ENCODE measurements at places on chromosomes 12 and 14.

DNA sequence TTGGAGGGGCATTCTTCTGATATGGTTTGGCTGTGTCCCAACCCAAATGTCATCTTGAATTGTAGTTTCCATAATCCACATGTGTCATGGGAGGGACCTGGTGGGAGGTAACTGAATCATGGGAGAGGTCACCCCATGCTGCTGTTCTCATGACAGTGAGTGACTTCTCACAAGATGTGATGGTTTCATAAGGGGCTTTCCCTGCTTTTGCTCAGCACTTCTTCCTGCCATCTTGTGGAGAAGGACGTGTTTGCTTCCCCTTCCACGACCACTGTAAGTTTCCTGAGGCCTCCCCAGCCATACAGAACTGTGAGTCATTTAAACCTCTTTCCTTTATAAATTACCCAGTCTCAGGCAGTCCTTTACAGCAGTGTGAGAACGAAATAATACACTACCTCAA is 382.4 kb downstream of the VRK1 start:
- H3K27me3 ChIP-seq = no peaks in the 10 kb centered on the region
- no peak overlapping the region for H3K27ac ChIP-seq
- peaks cover 2% of the 10 kb centered on the region for H3K36me3 ChIP-seq
- peaks cover 26% of the 10 kb centered on the region for H3K4me1 ChIP-seq
- no peak for DNase-seq

- DNase-seq = no peak
- H3K27me3 ChIP-seq = peaks cover 100% of the 10 kb centered on the region
- no peak overlapping the region for H3K27ac ChIP-seq
- no peak overlapping the region for H3K4me3 ChIP-seq
- H3K4me1 ChIP-seq = no peaks in the 10 kb centered on the region
These were observed 2.8 kb downstream of the TBX5 start for GRCh38 chr12:114403011-114403689.

- H3K4me1 ChIP-seq = peaks cover 22% of the 10 kb centered on the region
- peaks cover 51% of the 10 kb centered on the region for H3K27me3 ChIP-seq
- H3K4me3 ChIP-seq = no peak overlapping the region
- H3K27ac ChIP-seq = no peak overlapping the region
- peak; percentile 11 for DNase-seq
- no peaks in the 10 kb centered on the region for H3K36me3 ChIP-seq
These were observed 9.5 kb downstream of the VASH1 start for GRCh38 chr14:76770521-76771436.

DNA sequence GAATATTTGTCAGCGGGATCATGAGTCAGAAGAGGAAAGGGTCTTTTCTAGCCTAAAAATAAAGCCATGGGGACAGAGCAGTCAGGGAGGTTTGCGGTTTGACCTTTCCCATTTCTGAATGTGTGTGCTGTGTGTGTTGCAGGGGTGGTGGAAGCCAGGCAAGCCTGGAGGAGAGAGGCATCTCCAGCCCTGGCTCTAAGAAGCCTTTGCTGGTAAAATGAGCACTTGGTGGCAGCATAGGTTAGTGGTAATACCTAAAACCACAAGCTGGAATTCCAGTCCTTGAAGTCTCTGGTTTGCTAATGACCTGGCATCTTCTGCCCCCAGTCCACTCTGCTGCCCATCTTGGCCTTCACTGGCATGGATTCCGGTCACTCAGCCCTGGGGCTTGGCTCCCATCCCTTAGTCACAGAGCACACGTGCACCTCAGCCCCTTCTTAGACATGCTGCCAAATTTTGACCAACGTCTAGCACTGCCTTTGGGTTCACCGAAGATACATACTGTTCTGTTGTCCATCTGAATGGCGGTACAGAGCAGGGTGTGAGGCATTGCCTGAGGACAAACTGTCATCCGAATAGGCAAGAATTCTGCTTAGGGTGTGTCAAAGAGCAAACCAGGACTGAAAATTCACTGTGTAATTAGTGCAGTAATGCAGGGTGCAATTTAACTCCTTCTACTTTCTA is 52.7 kb downstream of the KCNA5 start:
- peaks cover 8% of the 10 kb centered on the region for H3K27me3 ChIP-seq
- DNase-seq = no peak
- H3K27ac ChIP-seq = no peak overlapping the region
- no peak overlapping the region for H3K4me3 ChIP-seq
- H3K4me1 ChIP-seq = no peaks in the 10 kb centered on the region

DNA sequence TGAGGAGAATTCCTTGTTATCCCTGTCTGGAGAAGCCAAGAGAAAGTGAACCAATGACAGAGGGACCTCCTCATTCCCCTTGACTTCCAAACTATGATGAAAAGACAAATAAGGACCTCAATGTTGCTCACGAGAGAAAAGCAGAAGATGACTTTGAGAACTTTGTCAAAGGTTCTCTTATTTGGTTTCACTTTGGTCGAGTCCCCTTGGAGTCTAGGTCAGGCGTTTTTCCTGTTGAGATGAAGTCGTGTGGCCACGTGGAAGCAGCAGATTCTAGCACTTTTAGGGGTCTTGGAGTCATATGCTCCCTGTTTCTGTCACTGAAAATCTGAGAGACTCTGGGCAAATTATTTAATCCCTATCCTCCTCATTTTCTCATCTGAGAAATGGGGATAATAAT is 33.8 kb upstream of the COL2A1 start:
- peaks cover 3% of the 10 kb centered on the region for H3K4me1 ChIP-seq
- no peak for DNase-seq
- no peak overlapping the region for H3K4me3 ChIP-seq
- no peaks in the 10 kb centered on the region for H3K36me3 ChIP-seq
- H3K27ac ChIP-seq = no peak overlapping the region
- peaks cover 12% of the 10 kb centered on the region for H3K27me3 ChIP-seq

DNA sequence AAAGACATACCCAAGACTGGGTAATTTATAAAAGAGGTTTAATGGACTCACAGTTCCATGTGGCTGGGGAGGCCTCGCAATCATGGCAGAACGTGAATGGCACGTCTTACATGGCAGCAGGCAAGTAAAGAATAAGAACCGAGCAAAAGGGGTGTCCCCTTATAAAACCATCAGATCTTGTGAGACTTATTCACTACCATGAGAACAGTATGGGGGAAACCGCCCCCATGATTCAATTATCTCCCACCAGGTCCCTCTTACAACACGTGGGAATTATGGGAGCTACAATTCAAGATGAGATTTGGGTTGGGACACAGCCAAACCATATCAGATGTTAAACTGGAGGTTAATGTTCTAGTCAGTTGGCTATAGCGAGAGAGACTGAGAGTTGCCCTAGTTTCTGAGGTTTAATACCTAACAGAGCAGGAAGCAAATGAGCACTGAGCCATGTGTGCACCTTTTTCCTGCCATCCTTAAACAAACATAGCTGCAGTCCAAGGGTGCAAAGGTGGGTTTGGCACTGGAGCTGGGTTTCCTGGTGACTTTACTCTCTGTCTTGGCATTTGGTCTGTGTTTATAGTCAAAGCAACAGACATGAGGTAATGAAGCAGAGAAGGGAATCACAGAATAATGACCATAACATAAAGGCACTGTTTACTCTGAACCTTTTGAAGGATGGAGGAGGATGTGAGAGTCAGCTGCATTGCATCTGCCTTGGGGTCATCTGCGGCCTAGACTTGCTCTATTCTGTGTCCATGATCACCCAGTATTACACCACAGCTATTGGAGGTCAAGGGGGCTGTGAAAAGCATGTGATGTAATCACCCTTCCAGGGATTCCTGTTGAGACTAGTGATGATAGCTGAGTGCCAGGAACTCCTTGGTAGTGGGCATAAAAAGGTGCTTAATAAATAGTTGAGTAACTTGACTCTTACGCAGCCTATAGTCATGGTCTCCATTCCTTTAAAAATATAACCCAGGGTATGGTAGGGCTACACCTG is 83.6 kb upstream of the USP44 start:
- no peak for DNase-seq
- no peak overlapping the region for H3K27ac ChIP-seq
- H3K4me3 ChIP-seq = no peak overlapping the region

- H3K4me3 ChIP-seq = no peak overlapping the region
- H3K27me3 ChIP-seq = no peaks in the 10 kb centered on the region
- no peak overlapping the region for H3K27ac ChIP-seq
- no peaks in the 10 kb centered on the region for H3K4me1 ChIP-seq
These were observed 106.3 kb downstream of the SPTSSA start for GRCh38 chr14:34355584-34356263.

- H3K27me3 ChIP-seq = peaks cover 8% of the 10 kb centered on the region
- no peak overlapping the region for H3K27ac ChIP-seq
These were observed 16.1 kb downstream of the AK7 start for GRCh38 chr14:96407935-96408570.

GRCh38 chr12:28939427-28939826 is 209.7 kb upstream of the FAR2 start:
- H3K4me3 ChIP-seq = no peak overlapping the region
- no peaks in the 10 kb centered on the region for H3K4me1 ChIP-seq
- H3K36me3 ChIP-seq = no peaks in the 10 kb centered on the region
- H3K27me3 ChIP-seq = no peaks in the 10 kb centered on the region

- H3K4me3 ChIP-seq = no peak overlapping the region
- no peak overlapping the region for H3K27ac ChIP-seq
- no peaks in the 10 kb centered on the region for H3K4me1 ChIP-seq
These were observed 80.8 kb downstream of the SLC35F4 start for GRCh38 chr14:57785058-57785457.

DNA sequence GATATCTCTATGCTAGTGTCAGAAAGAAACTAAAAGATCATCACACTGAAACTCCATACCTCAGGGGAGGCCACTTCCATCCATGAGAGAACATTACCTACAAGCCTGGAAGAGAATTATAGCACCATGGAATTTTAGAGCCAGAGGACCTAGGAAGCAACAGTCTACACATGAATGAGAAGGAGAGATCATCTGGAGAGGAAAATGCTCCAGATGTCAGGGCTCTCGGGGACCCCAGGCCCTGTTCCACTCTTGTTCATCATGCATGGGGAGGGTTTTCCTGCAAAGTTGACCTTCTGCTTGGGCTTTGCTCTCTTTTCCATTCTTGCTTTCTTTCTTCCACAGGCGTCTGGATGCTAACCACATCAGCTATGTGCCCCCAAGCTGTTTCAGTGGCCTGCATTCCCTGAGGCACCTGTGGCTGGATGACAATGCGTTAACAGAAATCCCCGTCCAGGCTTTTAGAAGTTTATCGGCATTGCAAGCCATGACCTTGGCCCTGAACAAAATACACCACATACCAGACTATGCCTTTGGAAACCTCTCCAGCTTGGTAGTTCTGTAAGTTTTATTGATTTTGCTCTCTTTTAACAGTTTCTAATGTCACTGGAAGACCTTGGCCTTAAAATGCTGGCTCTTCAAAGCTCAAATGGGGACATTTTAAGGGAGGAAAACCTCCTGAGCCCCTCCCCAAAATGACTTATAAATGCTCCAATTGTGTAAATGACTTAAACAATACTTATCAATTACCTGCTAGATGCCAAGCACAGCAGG is 110.7 kb downstream of the ZFC3H1 start:
- no peak overlapping the region for H3K4me3 ChIP-seq
- H3K4me1 ChIP-seq = no peaks in the 10 kb centered on the region

- H3K27me3 ChIP-seq = peaks cover 4% of the 10 kb centered on the region
- H3K36me3 ChIP-seq = peaks cover 12% of the 10 kb centered on the region
- peaks cover 29% of the 10 kb centered on the region for H3K4me1 ChIP-seq
These were observed 1.0 kb downstream of the ITFG2 start for GRCh38 chr12:2813214-2814185.

Data from activated naive CD4-positive, alpha-beta T cell treated with anti-CD3 and anti-CD28 coated beads, Interleukin-2, amount 10 ng/mL, durations not matched to agents 7 days and 5 days (primary cell).